Large intestine (tissue), 12 donors: ENCODE measurements at places on chromosomes 16 and 17. TPM values are rescaled to one million over a fixed set of nuclear protein-coding genes. Genes with fewer than 3 reads are reported as not detected.

DNA sequence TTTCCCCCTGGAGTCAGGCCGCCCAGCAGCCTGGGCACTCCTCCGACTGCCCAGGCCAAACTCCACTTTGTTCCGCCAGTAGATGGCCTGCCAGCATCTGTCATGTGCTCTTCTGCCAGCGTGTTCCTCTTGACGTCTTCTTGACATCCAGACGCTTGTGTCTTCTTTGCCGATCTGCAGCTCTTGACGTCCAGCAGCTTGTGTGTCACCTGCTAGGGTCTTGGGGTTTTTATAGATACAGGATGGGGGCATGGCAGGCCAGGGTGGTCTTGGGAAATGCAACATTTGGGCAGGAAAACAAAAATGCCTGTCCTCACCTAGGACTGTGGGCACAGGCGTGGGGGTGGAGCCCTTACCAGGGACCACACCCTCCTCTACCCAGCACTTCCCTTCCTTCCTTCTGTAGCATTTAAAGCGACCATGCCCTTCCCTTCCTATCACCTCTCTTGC is 88.7 kb downstream of the BMERB1 start:
- DNase-seq = no peak

- DNase-seq = no peak
Observed at GRCh38 chr17:17204041-17204591, 2.0 kb downstream of the PLD6 start.

PRSS27 gene
- 1.3 TPM for polyA plus RNA-seq

GRCh38 chr16:27795992-27796614 is 246.2 kb downstream of the KATNIP start:
- DNase-seq = peak; percentile 25

DNA sequence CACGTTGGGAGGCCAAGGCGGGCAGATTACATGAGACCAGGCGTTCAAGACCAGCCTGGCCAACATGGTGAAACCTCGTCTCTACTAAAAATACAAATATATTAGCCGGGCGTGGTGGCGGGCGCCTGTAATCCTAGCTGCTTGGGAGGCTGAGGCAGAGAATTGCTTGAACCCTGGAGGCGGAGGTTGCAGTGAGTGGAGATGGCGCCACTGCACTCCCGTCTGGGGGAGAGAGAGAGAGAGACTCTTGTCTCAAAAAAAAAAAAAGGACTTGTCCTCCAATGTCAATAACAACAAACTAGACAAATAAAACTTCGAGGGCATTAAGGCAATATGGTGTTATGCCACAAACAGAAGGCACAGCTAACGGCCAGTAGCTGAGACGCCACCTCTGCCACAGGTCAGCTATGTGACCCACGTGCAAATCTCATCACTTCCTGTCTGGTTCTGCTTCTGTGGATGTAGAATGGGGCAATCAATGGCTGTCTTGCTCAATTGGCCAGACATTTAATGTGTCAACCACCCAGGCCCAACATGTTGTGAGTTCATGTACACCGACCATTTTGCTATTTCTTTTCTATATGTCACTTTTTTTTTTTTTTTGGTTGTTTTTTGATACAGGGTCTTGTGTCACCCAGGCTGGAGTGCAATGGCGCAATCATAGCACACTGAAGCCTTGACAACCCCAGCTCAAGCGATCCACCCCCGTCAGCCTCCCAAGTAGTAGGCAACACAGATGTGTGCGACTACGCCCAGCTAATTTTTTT is 834 bp upstream of the TXNDC11 start:
- peak; percentile 61 for DNase-seq

- no peak for DNase-seq
Observed at GRCh38 chr17:21318439-21318838, 33.9 kb downstream of the MAP2K3 start.

KRTAP4-4 gene
- not detected for polyA plus RNA-seq

HBA1 gene
- polyA plus RNA-seq = 1,041 TPM

- DNase-seq = no peak
Observed at GRCh38 chr17:76337413-76337777, 16.3 kb downstream of the PRPSAP1 start.

DNA sequence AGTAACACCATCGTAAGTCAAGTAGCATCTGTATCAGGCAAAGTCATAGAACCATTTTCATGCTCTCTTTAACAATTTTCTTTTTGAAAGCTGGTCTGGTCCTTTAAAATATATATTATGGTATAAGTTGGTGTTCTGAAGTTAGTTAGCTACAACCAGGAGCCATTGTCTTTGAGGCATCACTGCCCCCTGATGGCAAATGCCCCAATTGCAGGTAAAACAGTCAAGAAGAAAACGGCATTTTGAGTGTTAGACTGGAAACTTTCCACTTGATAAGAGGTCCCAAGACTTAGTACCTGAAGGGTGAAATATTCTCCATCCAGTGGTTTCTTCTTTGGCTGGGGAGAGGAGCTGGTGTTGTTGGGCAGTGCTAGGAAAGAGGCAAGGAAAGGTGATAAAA is 14.1 kb downstream of the TP53 start:
- no peak for DNase-seq

DNA sequence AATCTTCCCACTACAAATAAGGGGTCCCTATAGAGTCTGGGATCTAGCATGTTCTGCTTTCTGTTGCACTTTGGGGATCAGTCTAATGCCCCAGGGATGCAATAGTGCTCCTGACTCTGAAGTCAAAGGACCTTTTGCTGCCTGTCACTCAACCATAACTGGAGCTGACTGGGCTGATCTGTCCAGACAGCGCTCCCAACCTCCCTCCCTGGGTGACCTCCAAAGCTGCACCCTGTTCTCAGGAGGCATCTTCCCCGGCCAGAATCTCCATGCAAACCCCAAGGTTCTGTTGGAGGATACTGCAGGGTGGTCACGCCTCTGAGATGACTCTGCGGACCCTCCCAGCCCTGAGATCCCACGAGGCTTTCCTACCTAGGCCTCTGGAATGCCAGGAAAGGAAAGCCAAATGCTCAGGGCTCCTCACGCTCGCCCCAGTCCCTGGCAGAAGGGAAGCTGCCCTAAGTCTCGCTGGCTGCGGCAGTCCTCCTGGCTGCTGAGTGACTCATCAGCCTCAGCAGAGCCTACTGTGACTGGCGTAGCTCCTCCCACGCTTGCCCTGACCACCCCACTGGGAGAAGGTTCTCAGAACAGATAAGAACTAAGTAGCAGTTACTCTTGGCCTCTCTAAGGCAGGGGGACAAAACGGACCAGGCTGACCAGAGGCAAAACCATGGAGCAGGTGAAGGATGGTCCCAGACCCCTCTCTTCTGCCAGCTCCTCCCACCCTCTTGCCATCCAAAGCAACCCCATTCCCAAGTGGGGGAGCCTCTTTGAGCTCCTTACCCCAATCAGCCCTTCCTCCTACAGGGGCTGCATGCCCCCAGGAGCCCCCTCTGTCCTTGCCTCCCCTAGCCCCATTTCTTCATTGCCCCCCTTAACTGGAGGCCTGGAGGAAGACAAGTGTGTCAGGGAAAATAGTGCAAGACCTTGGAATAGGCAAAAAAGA is 124.1 kb upstream of the TNRC6C start:
- peak; percentile 65 for DNase-seq

CSH2 gene
- polyA plus RNA-seq = 0.06 TPM

DNA sequence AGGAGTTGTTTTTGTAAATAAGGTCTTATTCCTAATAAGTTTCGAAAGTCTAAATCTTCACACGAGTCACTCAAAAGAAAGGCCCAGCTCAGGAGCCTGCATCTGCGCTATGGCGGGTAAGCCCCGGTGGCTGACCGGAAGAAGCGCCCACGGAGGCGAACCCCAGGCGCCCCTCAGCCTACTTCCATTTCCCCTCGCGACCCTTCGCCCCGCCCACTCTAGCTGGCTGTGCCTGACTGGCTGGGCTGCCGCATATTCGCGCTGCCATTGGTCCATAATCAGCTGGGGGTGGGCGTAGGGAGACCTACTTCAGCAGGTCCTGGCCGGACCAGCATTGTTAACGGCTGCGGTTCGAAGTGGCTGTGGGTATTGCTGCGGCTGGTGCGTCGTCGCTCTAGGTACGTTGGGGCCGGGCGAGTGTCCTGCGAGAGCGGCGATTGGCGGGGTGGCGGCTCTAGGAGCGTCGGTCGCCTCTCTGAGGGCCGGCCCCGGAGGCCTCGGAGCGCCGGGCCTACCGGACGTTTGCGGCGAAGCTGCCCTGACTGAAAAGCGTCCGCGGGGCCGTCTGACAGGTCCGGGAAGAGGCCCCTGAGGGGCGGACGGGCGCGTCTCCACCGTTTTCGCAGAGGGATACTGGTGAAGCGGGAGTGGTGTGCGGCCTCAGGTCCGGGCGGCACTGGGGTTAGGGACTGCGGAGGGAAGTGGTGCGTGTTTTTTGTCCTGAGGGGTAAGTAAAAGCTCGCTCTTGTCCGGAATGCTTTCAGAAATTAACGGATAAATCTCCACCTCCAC is at the start of gene ATF7IP2:
Gene ATF7IP2 (plus strand): TSS at position 337 of the 792 bp plus-strand sequence. CDS start 44,560 bp downstream, outside the sequence.
- DNase-seq = peak; percentile 87

- DNase-seq = no peak
Observed at GRCh38 chr17:47978324-47978723, 7.4 kb downstream of the CDK5RAP3 start.

- DNase-seq = peak; percentile 59
Observed at GRCh38 chr16:4371357-4372000, at the start of gene VASN. Gene VASN, plus strand, starts transcription at chr16:4371848. Its CDS starts 9,030 bp downstream, at chr16:4380878.
